ENCODE measurements at places on chromosomes 12 and 14. TPM values are rescaled to one million over a fixed set of nuclear protein-coding genes. Genes with fewer than 3 reads are reported as not detected.
A peak's percentile ranks its signal among the peaks of the same experiment; 100 is the strongest.

Gene SIX4
- total RNA-seq, result 2.3 TPM

- no peaks in the 10 kb centered on the region for H3K4me1 ChIP-seq
- H3K27ac ChIP-seq, result no peak overlapping the region
- no peak overlapping the region for H3K4me3 ChIP-seq
- no peaks in the 10 kb centered on the region for H3K27me3 ChIP-seq
- no peak for DNase-seq
Measured at GRCh38 chr12:90085494-90086274, 377.0 kb upstream of the ATP2B1 start.

GRCh38 chr12:48967991-48968390 is 3.5 kb downstream of the WNT10B start:
- H3K4me1 ChIP-seq, result peaks cover 32% of the 10 kb centered on the region
- no peak overlapping the region for H3K4me3 ChIP-seq
- no peak overlapping the region for H3K27ac ChIP-seq
- H3K36me3 ChIP-seq, result no peaks in the 10 kb centered on the region
- H3K27me3 ChIP-seq, result peaks cover 51% of the 10 kb centered on the region

Gene TAS2R20
- 0.78 TPM for total RNA-seq

GRCh38 chr14:76056128-76056527 is 70.6 kb downstream of the IFT43 start:
- no peak for DNase-seq
- H3K27ac ChIP-seq, result no peak overlapping the region
- H3K36me3 ChIP-seq, result peaks cover 28% of the 10 kb centered on the region
- no peak overlapping the region for H3K4me3 ChIP-seq
- H3K27me3 ChIP-seq, result no peaks in the 10 kb centered on the region
- H3K4me1 ChIP-seq, result no peaks in the 10 kb centered on the region

GRCh38 chr14:65287264-65288131 is 125.0 kb upstream of the FUT8 start:
- peaks cover 2% of the 10 kb centered on the region for H3K4me1 ChIP-seq
- H3K27me3 ChIP-seq, result no peaks in the 10 kb centered on the region
- H3K4me3 ChIP-seq, result no peak overlapping the region
- H3K36me3 ChIP-seq, result no peaks in the 10 kb centered on the region

DNA sequence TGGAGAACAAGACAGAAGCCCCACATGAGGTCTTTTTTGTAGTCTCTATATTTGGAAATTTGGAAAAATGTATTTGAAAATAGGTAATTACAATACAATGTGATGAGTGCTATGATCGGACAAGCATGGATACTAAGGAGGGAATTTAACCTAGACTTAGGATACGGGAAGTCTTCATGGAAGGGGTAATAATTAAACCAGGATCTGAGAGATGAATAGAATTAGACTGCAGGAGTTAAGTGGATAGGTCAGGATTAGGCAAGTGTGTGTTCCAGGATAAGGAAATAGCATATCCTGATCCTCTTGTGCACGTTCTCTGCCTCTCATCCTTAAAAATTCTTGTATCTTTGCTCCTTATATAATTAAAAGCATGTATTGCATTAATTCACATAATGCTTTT is 223.3 kb upstream of the PRICKLE1 start:
- no peaks in the 10 kb centered on the region for H3K36me3 ChIP-seq
- no peaks in the 10 kb centered on the region for H3K27me3 ChIP-seq
- no peak overlapping the region for H3K27ac ChIP-seq
- DNase-seq, result no peak
- peaks cover 3% of the 10 kb centered on the region for H3K4me1 ChIP-seq

GRCh38 chr12:20946732-20947131 is 136.2 kb downstream of the SLCO1B3 start:
- no peaks in the 10 kb centered on the region for H3K4me1 ChIP-seq
- H3K27me3 ChIP-seq, result no peaks in the 10 kb centered on the region
- no peaks in the 10 kb centered on the region for H3K36me3 ChIP-seq
- no peak overlapping the region for H3K27ac ChIP-seq
- H3K4me3 ChIP-seq, result no peak overlapping the region
- DNase-seq, result no peak

Gene PPP4R3A
- 60.2 TPM for total RNA-seq

Gene EML1
- total RNA-seq, result 129 TPM

Gene SMCO2
- not detected for total RNA-seq

DNA sequence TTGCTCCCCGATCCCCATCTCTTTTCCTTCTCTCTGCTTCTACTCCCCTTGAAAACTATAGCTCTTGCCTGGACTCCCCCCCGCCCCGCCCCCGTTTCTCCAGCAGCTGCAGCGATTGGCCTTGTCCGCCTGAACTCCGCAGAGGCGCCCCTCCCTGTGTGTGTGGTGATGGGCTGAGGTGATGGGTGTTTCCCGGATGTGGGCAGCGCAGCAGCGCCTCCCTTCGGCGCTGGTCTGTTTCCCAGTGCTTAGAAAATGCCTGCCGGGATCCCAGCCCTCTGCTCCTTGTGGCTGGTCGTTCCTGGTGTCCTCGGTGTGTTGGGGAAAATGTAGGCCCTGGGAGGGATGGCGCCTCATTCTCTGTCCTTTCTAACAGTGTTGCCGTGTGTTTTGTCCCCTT is 43.3 kb downstream of the GALNT8 start:
- H3K36me3 ChIP-seq, result no peaks in the 10 kb centered on the region
- H3K27ac ChIP-seq, result no peak overlapping the region
- DNase-seq, result peak; percentile 89
- H3K4me1 ChIP-seq, result peaks cover 6% of the 10 kb centered on the region

DNA sequence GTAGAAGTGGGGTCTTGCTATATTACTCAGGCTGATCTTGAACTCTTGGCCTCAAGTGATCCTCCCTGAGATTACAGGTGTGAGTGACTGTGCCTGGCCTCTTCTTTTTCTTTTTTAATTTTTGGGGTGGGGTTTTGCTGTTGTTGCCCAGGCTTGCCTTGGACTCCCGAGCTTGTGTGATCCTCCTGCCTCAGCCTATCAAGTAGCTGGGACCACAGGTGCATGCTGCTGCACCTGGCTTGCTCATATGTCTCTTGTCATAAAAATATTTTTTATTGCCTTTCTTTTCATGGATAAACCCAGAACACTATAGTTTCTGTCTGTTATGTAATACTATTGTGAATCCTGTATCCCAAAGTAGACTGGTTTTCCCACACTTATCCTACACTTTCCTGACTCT is 26.0 kb downstream of the SCYL2 start:
- DNase-seq, result no peak
- H3K36me3 ChIP-seq, result peaks cover 27% of the 10 kb centered on the region
- H3K4me1 ChIP-seq, result no peaks in the 10 kb centered on the region
- no peak overlapping the region for H3K27ac ChIP-seq
- H3K27me3 ChIP-seq, result no peaks in the 10 kb centered on the region
- H3K4me3 ChIP-seq, result no peak overlapping the region

DNA sequence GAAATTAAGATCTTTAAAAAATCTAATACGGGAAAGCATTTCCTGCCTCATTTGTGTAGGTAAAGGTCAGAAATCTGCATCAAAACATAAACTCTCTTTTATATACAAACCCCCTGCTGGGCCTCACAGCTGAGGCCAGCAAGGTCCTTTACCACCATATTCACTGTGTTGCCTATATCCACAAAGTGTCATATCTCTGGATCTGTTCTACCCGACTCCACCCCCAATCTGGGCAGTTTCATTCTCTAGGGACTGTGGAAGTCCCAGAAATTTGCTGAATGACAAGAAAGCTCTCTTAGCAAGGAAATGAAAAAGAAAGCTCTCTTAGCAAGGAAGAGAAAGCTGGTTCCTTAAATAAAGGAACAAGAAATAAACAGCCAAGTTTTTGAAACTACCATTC is 301.7 kb downstream of the KCNH5 start:
- no peak for DNase-seq
- H3K27me3 ChIP-seq, result no peaks in the 10 kb centered on the region
- H3K36me3 ChIP-seq, result no peaks in the 10 kb centered on the region
- no peak overlapping the region for H3K27ac ChIP-seq
- no peaks in the 10 kb centered on the region for H3K4me1 ChIP-seq

Gene KLRC4
- not detected for total RNA-seq

Gene LYZ
- 14.9 TPM for total RNA-seq

Gene KRT2
- total RNA-seq, result not detected

Measured in esophagus muscularis mucosa (tissue), 4 donors.